NCI-H524 treated with DMSO at 0.1 percent for 48 hours (cell line): ENCODE measurements at places on chromosomes 6 and 20.

- no peak for DNase-seq
Observed at GRCh38 chr20:47392015-47392720, 35.7 kb upstream of the ZMYND8 start.

- no peak for DNase-seq
Observed at GRCh38 chr20:36865861-36866149, 10.1 kb upstream of the TLDC2 start.

GRCh38 chr6:128179876-128180438, 279.1 kb upstream of the THEMIS start:
- no peak for DNase-seq

DNA sequence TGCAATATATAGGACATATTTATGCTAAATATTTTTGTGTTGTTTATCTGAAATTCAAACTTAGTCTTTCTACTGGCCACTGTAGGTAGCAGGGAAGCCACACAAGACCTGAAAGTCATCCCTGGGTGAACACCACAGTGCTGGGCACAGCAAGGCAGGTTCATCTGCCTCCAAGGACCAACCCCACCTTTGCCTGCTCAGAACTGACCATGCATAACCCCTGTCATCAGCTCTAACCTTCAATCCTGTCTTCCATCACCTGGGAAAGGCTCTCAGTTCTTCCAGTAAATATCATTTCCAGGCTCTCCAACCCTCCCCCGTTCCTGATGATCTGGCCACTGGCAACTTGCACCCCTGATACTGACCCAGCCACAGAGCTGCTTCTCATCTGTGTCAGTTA, 32.7 kb upstream of the CST7 start:
- DNase-seq: no peak

- DNase-seq: no peak
Observed at GRCh38 chr20:62721511-62722370, 13.1 kb downstream of the NTSR1 start.

- no peak for DNase-seq
Observed at GRCh38 chr20:58647796-58648501, 3.1 kb upstream of the STX16 start.

GRCh38 chr6:49333345-49334125, 129.5 kb downstream of the MMUT start:
- no peak for DNase-seq

DNA sequence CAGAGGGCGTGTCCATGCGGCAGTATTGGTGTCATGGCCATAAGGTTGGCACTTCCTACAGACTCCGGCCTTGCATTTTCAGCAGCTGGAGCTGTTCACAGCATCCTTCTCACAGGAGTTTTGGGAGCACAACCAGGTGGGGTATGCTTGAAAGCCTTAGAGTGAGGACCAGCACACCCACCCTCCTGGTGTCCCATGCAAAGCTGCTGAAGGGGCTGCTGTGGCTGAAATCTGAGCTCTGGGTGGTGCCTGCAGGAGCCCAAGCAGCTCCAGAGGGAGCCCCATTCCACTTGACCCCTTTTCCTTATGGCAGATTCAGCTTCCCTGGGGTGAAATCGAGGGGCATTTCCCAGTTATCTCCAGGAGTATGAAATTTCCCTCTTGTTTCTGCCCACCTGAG, 74.0 kb upstream of the BHLHE23 start:
- no peak for DNase-seq

GRCh38 chr20:1943275-1944002, 48.2 kb downstream of the SIRPA start:
- DNase-seq: no peak

- DNase-seq: no peak
Observed at GRCh38 chr6:85403331-85404015, 46.4 kb upstream of the NT5E start.

- no peak for DNase-seq
Observed at GRCh38 chr6:117298941-117299340, 33.6 kb downstream of the VGLL2 start.

- DNase-seq: no peak
Observed at GRCh38 chr6:160088069-160088783, 33.4 kb upstream of the SLC22A1 start.

DNA sequence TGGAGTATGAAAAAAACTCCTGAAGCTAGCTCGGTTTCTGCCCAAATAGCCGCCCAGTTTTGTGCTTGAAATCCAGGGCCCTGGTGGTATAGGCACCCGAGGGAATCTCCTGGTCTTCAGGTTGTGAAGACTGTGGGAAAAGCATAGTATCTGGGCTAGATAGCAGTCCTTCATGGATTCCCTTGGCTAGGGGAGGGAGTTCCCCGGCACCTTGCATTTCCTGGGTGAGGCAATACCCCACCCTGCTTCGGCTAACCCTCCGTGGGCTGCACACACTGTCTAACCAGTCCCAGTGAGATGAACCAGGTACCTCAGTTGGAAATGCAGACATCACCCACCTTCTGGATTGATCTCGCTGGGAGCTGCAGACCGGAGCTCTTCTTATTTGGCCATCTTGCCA, 184.5 kb upstream of the SLC35B3 start:
- DNase-seq: no peak

DNA sequence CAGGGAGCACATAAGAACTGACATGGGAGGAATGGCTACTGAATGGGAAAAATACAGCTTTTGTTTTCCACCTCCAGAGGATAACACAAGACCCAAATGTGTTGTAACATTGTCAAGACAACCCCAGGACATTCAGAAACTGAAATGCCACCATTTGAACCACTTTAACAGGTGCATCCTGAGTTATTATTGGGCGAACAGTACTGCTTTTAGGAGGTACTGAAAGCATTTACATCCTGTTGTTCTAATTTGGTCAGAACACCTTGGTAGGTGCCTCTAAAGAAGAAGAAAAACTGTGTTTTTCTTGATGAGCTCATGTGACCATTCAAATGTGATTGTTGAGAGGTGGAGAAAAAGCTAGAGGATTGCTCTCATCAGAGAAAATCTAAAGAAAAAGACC, 6.4 kb upstream of the TXNDC5 start:
- no peak for DNase-seq

DNA sequence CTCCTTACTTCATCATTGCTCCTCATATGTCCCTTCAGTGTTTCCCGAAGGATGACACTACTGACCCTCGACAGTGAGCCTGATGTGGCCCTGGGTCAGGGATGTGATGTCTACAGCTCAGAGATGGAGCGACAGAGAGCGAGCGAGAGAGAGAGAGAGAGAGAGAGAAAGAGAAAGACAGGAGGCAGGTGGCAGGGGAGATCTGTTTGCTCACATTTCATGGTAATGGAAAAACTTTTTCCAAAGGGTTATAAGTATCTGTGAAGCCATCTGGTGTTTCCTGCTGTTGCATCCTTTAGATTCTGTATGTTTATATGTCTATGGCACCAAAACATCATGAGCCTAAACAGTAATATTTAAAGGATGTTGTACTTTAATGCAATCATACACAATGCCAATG, 77.2 kb downstream of the PPP1R3G start:
- DNase-seq: peak; percentile 78

GRCh38 chr20:49821870-49822331, 9.3 kb downstream of the SLC9A8 start:
- DNase-seq: no peak

GRCh38 chr6:136467186-136467585, 83.0 kb downstream of the MAP7 start:
- DNase-seq: no peak

- DNase-seq: no peak
Observed at GRCh38 chr20:3653921-3654320, 9.3 kb downstream of the GFRA4 start.

DNA sequence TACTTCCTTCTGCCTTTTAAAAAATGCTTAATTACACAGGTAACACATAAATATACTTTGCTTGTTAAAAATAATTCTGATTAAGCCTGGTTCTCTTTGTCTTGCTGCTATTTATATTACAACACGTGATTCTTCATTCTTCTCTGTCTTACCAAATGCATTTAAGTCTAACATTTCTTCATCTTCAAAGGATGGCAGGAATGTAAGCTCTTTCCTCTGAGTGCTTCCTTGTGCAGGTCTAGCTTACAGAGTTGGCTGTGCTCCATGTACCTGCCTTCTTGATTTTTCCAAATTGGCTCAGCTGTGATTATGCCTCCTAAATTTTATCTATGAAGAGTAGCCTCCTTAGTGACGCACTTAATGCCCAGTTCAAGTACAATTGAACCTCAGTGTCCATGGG, 44.4 kb downstream of the RNF144B start:
- no peak for DNase-seq

GRCh38 chr6:157787080-157787479, 36.0 kb upstream of the SNX9 start:
- no peak for DNase-seq

DNA sequence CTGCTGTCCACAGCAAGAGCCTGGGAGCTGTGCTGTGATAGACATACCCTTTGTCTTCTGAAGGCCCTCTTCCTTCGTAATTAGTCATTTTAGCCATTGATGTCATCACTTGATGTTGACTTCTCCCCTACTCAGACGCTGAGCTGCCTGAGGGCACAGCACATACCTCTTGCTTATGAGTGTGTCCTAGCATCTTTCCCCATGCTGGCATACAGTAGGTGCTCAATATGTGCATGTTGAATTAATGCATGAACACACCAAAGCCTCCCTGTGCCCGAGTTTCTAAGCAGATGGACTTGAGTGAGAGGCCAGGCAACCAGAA, 35.8 kb upstream of the FAM83D start:
- no peak for DNase-seq

DNA sequence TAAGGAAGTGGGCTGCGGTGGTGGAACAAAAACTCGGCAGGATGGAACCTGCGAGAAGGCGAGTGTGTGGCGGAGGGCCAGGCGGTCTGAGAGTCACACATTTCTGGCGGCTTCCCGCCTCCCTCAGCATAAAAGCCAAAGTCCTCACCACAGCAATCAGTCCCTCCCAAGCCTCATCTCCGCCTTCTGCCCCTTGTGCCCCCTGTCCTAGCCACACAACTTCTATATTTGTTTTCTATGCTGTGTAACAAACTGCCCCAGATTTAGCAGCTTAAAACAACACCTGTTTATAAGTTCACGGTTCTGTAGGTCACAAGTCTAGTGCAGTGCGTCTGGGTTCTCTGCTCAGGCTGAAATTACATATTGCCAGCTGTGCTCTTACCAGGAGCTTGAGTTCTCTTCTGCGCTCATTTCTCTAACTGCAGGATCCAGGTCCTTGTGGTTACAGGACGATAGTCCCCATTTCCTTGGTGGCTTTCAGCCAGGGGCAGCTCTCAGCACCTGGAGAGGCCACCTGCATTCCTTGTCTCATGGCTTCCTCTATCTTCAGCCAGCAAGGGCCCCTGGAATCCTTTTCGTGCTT, 11.7 kb upstream of the SPO11 start:
- no peak for DNase-seq

GRCh38 chr6:52588087-52588709, 11.3 kb upstream of the TRAM2 start:
- no peak for DNase-seq

GRCh38 chr6:63923139-63923739, 287.6 kb downstream of the PHF3 start:
- DNase-seq: no peak

DNA sequence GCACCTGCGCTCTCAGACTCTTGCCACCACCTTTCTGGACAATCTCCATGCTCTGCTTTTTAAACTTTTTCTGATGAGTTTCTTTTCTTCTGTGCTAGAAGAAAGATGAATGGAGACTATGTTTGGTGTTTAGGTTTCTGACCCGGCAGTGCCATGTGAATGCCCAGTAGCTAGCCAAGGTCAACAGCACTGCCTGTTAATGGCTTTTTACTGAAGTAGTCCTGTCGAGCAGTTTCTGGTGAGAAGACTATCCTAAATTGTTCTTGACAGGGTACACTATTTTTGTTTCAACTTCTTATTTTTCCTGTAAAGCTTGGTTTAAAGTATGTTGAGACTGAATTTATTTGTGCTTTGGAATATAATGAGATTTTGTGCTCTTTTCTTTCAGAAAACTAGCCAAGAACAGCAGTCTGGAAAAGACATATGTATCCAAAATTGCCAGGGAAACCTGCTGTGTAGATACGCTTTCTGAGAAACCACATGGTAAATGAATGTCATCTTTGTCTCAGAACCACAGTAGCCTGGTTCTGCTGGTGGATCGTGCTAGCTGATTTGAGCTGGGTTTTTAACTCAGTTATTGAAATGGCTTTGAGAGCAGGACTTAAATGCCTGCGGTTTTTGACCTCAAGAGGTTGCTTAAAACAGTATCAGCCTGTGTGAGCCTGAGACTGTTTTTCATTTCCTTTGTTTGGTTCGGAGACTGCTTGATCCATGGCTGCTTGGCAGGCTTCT, 48.1 kb downstream of the KCNS1 start:
- no peak for DNase-seq

DNA sequence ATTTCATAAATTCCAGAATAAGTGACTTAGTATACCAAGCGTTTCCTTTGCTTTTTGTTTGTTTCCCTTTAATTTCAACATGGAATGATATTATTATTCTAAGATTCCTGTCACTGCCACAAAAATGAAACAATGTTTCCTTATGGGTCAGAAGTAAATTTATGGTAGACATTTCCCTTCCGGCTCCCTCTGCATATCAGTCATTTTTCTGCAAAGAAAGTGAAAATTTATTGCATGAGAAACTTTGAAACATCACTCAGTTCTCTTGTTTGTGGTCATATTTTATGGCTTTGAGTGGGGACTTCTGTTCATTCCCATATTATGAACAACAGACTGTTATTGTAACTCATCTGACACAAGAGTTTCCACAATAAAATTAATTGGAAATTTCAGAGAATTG, 97.8 kb downstream of the NKAIN2 start:
- no peak for DNase-seq

DNA sequence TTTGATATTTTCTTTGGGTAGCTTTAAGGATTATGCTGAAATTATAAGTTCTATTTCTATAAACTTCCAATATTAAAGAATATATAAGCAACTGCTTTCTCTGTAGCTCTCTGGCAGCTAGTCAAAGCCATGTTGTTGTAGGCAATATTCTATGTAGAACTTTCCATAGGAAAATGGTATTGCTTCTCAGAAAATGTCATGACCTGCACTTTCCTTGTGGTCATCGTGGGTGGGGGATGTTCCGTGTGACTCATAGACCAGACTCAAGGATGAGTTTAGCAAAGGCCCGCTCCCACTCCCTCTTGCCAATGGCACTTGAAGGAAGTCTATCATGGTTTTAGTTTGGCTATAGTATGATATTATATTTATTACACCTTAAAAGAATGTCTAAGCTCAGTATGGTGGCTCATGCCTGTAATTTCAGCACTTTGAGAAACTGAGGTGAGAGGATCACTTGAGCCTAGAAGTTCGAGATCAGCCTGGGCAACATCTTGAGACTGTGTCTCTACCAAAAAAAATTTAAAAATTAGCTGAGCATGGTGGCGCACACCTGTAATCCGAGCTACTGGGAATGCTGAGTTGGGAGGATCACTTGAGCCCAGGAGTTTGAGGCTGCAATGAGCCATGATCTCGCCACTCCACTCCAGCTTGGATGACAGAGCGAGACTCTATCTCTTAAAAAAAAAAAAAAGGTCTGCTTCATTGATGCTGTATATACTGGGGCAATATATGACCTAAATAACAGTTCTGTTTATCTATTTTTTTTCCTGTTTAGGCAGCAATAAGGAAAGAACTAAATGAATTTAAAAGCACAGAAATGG, 36.6 kb upstream of the LTV1 start:
- DNase-seq: no peak
